ENCODE measurements at places on chromosomes 3 and 15.

DNA sequence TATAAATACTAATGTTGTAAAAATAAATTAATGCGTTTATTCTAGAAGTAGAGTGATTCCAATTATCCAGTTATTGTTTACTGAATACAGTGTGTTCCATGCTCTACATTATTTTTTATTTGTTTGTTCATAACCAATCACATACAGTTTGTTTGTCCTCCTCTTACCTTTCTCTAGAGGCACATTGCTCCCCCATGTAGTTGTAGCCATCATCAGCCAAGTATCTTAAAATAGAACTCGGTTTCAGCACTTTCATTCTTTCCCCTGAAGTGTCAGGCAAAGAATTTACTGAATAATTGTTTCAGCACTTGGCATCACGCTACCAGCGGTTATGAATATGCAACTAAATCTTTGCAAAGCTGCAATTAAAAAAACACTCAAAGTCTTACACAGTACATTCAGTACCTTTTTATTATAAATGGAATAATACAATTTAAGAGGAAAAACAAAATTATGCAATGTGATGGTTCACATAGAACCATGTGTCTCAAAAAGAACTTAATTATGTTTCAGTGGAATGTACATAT is 448.6 kb upstream of the ATP10A start:
- DNase-seq: no peak

DNA sequence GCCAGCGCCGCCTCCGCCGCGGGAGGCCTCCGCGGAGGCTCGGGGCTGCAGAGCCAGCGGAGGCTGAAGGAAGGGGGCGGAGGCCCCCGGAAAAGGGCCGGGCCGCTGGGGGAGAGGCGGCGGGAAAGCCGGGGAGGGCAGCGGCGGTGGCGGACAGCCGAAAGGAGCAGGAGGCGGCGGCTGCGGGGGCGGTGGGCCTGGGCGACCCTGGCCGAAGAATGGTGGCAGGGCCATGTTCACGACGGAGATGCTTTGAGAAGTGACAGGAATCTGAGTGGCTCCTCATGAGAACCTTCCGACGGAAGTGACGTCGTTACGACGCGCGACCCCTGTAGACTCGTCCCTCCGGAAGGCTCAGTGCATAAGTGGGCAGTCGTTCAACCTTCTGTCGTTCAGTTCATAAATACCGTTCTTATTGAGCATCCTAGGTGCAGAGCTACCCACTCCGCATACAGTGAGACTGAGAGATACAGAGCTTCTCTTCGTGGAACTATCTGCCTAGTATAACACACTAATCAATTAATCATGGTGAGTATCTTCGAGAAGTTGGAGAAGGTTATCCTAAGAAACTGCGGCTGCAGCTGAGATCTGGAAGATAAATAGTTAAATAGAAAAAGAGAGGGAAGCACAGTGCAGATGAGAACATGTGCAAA is at the start of gene PDCD7:
Gene PDCD7, minus strand, starts transcription at position 261 of the 653 bp plus-strand sequence. Its CDS starts 27 bp downstream, at position 234.
- DNase-seq: peak; percentile 74

DNA sequence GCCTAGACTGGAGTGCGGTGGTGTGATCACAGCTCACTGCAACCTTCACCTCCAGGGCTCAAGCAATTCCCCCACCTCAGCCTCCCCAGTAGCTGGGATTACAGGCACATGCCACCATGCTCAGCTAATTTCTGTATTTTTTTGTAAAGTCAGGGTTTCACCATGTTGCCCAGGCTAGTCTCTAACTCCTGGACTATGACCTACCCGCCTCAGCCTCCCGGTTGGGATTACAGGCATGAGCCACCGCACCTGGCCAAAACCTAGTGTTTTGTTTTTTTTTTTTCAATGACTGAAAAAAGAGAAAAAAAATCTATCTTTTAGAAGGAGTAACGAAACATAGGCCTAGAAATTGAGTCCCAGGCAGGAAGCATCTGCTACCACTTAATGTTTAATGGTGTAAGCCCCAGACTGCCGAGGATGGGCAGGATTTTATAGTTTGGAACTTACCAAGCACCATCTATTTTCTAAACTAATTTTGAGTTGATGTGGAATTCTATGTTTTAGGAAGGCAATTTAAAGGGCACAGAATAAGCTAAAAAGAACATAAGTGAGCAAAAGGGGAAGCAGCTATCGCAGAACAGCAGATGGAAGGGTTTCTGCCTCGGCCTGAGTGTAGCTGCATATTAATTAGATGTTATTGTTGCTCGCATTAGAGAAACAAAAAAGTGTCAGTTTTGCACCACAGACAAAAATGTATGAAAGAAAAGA is 24.2 kb upstream of the CA12 start:
- DNase-seq: no peak

GRCh38 chr15:61063875-61064320 is 165.2 kb downstream of the RORA start:
- no peak for DNase-seq

- no peak for DNase-seq
Measured at GRCh38 chr15:98160236-98160635, 199.7 kb downstream of the ARRDC4 start.

DNA sequence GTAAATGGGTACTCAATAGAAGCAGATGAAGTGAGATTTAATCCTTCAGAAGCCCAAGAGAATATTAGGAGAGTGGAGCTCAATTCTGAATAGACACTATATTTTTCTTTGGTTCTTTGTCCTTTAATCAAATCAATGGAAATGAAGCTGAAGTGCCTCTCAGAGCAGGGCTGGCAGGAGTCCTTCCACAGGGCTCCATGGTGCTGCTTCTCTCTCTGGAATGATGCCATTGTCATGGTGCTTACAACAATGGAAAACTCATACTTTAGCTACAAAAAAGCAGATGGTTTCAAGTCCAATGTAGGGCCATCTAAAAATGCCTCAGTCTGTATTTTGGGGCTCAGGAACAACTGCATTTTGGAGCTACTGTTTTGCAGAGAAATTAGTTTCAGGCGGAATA is 125.1 kb downstream of the SNRK start:
- DNase-seq: no peak

DNA sequence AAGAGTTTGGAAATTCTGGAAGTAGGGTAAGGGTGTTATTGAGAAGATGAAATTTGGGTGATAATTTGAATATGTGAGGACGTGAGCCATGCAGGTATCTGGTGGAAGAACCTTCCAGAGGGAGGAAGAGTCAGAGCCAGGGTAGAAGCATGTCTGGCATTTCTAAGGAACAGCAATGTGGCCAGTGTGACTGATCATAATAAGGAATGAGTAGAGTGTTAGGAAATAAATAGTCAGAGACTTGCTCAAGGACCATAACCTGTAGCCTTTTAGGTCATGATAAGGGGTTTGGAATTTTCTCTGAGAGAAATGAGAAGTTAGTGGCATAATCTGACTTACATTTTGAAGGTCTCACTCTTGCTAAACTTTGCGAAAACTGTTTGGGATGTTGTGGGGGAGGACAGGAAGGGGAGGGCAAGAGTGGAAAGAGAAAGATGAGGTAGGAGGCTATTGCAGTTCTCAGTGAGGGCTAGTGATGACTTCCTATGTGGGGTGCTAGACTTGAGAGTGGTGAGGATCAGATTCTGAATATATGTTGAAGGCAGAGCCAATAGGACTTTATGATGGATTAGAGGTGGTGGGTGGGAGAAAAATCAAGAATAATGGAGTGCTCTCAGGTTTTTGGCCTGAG is 568.3 kb downstream of the AGBL1 start:
- no peak for DNase-seq

DNA sequence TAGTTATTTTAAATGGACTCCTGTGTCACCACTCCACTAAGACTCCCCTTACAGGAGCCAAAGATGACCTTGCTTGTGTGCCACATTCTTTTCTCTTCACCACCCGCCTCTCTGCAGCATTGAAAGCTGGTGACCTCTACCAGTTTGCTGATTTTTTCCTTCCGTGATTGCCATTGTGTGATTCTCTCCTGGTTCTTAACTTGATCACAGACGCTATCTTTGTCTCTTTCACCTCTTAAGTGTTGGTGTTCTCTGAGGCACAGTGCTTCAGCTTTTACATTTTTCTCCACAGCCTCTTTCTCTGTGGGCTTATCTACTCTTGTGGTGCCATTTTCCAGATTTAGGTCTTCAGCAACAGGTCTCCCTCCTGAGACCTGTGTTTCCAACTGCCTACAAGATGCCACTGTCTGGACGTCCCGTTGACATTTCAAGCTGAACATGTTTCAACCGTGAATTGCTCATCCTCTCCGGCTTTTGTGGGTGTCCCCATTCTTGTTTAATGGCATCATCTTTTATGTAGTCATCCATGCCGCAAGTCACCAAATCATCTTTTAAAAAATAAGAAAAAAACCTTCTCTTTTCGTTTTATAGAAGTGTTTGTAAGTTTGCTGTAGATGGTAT is 26.5 kb downstream of the IQGAP1 start:
- no peak for DNase-seq

DNA sequence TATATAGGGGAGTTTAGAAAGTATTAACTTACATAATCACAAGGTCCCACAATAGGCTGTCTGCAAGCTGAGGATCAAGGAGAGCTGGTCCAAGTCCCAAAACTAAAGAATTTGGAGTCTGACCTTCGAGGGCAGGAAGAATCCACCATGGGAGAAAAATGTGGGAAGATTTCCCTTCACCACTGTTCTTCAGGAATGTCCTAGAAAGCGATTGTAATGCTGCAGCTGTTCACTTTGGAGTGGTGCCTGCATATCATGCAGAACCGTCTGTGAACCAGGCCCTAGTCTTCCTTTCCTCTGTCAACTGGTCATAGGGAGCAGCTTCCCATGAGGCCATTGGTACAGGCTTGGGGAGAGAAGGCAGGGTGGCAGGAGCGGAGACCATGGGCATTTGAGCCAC is 497.9 kb upstream of the ARPP21 start:
- DNase-seq: no peak

GRCh38 chr3:25423780-25424588 is 4.1 kb upstream of the RARB start:
- DNase-seq: no peak

- no peak for DNase-seq
Measured at GRCh38 chr3:189813647-189814240, 182.6 kb downstream of the TP63 start.

DNA sequence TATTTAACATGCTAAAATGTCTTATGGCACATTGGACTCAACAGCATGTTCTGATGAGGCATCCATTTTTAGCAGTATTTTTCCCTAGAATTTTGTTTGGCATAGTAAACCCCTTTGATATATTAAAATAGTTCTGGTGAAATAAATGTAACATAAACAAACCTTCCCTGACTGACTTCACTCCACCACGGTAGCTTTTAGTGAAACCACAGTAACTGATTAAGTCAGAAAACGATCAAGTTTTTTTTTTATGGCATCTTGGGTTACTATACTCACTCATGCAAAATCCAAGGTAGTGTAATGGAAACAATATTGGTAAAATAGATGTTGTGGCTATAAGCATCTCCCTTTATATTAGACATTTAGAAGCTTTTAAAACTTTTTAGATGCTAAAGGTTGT is 2.8 kb downstream of the SERP1 start:
- DNase-seq: no peak

- peak; percentile 55 for DNase-seq
Measured at GRCh38 chr15:45179221-45179985, 8.4 kb downstream of the SHF start.

DNA sequence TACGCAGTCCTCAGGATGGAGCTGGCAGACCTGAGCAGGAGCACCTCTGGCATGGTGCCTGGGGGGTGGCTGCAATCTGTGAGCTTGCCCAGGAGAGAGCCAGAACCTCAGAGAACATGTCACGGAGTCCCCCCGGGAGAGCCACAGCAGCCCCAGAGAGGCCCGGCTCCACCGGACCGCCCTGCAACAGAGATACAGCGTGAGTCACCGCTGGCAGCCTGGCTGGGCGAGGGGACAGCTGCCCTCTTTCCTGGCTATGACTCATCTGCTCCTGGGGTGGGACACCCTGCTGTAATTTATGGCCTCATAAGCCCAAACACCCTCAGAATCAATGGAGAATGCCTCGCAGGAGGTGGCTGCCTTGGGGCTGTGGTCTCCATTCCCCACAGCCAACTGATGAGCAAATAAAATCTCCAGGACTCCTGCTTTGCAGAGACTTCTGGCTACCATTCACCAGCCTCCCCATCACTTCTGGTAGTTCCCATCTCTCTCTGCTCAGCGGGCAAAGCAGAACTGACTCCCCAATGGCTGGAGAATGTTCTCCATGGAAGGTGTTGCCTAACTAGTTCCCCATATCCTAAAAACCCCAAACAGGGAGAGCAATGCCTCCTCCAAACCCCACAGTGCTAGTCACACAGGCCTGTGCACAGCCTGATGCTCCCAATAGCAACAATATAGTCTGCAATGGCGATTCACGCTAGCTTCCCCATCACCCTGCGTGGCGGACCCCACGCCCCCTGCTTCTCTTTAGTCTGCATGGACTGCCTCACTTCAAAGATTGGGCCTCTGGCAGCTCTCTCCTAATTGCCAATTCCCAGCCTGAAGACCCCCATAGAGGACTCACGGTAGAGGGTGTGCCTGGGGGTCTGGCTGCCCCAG is 21.6 kb downstream of the ACSBG1 start:
- DNase-seq: no peak

DNA sequence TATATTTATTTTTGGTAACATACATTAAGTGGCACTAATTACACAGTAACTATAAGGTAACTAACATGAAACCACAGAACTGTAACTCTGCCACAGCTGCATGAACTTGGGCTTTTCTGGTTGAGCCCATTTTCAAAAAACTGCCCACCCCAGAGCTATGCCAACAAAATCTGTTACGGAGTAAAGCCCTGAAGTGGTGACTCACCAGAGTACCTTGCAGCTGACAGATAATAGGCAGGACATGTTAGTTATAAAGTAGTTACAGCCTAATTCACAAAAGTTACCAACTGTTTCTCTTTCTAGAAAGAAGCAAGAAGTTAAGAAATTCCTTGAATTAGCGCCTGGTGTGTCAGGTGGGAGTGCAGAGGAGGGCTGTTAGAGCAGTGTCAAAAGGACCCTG is 1.5 kb upstream of the GPX1 start:
- DNase-seq: no peak

- DNase-seq: no peak
Measured at GRCh38 chr3:150945226-150946032, 27.1 kb downstream of the CLRN1 start.

DNA sequence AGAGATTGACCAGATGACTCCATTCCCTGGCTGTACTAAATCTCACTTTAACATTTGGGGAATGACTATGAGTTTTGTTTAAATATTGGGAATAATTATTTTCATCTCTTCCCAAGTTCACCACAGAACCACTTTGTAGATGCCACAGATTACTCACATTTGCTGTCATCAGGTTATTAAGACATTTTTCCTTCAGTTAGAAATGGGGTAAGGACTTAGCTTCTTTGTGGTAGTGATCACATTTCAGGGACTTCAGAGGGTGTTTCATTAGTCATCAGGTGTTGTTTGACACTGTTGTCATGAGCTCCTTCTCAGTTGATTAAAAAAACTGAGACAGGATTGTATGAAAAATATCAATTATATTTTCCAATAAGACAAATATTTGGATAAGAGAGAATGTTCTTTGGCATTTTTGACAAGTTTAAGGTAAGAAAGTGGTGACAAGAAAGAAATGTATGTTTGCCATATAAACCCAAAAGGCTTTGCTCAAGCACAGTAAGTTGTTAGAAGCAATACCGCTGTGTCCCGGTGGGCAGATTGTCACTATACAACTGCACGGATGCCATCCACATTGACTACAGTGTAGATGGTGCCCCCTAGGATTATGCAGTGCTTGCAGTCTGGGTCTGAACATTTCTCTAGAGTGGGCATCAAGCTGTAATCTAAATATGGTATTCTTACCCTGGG is 22.3 kb downstream of the FBXL2 start:
- DNase-seq: no peak
